ENCODE measurements at places on chromosomes 4 and X.

GRCh38 chrX:17635231-17635630 lies 102.1 kb upstream of the SCML1 start:
- DNase-seq = no peak

DNA sequence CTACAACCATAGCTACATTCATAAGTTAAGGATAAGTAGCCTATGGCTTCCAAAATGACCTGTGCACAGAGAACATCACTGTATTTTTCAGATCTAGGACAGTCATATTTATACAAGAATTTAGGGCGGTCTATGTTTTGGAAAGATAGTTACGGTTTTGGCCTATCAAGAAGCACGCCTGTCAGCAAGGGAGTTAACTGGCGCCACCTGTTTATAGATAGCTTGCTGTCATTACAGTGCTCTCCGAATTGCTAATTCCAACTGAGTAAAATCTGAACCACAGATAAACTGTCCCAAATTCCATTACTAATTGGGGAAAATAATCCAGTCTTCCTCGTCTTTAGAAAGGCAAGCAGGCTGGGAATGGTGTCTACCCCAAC lies 646 bp downstream of the ABCB7 start:
- no peak for DNase-seq

- DNase-seq = no peak
Observed at GRCh38 chrX:19639813-19640462, 124.6 kb upstream of the MAP3K15 start.

DNA sequence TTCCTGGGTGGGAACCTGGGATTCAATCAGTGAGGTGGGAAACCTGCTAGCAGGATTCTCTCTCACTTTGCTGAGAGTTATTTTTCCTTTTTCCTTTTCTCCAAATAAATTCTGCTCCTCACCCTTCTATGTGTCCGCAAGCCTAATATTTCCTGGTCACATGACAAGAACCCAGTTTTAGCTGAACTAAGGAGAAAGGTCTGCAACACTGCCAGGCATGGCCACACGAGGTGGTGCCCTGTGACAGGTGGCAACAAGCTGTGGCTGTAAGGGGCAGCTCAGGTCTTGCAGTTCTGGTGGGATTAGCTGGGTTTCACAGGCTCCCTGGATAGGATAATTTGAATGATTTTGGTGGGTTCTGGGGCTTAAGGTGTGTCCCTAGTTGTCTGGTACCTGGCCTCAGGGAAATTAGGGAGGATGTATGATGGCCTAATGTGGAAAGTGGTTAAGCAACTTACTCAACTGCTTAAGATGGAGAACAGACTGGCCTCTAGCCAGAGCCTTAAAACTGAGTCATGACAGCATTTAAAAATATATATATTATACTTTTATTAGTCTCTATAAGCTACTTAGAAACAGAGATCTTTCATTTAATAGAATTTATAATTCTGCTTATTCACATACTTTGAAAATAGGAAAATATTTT lies 215.0 kb downstream of the IL15 start:
- no peak for DNase-seq

GRCh38 chrX:43266487-43266886 lies 389.6 kb upstream of the MAOA start:
- no peak for DNase-seq

GRCh38 chr4:168421671-168422070 lies 58.6 kb downstream of the DDX60L start:
- no peak for DNase-seq

DNA sequence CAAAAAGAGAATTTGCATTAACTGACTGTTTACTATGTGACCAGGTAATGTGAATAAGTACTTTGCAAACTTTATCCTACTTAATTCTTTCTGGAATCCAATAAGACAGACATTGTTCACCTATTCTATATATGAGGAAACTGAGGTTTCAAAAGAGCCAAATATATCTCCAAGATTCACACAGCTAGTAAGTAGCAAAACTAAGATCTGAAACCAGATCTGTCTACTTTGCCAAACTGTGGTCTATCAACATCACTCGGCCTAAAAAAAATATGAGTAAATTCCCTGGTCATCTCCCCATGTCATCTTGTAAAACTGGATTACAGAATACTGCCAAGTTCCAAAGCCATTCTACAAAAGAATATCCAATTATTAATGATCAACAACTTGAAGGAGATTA lies 52.8 kb downstream of the ANAPC10 start:
- no peak for DNase-seq

DNA sequence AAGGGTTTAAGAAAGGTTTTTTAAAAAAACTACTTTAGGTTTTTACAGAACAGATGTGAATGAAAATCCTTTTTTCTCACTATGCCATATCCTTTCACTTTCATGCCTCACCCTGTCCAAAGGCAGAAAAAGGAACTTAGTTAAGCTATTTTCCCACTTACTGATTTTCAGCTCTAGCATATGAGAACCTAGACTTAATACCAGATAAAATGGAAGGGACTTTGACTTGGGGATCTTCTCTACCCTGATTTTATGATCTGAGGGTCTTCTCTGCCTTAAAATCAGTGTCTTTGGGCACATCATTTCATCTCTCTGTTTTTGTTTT lies 42.4 kb downstream of the FNIP2 start:
- no peak for DNase-seq

GRCh38 chr4:113248320-113248719 lies 198.9 kb downstream of the ANK2 start:
- DNase-seq = no peak

DNA sequence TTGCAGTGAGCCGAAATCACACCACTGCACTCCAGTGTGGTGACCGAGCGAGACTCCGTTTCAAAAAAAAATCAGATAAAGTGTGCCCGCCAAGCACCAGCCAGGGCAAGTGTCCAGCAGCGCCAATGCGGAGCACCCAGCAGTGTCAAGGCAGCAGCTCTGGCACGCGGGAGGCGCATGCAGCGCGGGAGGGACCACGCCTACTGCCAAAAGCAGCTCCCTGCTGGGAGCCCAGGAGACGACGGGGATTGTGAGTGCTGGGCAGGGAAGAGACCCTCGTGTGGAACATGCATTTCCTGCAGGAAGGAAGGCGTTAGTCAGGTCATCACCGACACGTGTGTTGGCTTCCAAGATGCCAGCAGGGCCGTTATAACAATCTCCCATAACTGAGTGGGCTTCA lies 10.4 kb downstream of the FAM53A start:
- DNase-seq = no peak

- no peak for DNase-seq
Observed at GRCh38 chr4:4941751-4942150, 77.5 kb downstream of the CYTL1 start.

GRCh38 chr4:126947536-126947935 lies 685.2 kb upstream of the INTU start:
- DNase-seq = no peak

DNA sequence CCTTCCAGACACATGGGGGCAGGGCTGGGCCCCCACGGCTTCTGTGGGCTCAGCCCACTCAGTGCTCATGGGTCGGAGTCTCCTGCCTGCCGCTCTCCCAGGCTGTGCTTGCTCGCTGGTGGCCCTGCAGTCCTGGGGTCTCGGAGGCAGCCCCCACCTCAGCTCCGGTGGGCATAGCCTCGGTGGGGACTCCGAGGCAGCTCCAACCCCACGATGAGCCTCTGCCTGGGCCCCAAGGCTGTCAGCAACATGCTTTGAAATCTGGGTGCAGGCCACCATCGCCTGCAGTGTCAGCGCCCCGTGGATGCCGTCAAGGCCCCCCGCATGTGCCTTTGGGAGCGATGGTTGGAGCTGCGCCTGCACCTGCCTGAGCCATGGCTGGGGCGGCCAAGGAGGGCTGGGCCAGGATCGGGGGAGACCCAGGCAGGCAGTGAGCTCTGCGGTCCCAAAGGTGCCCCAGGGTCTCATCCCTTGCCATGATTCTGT lies 30.2 kb upstream of the SPON2 start:
- no peak for DNase-seq

- DNase-seq = peak; percentile 11
Observed at GRCh38 chrX:39814391-39814790, 283.4 kb downstream of the BCOR start.

- DNase-seq = no peak
Observed at GRCh38 chr4:59339631-59340030, 1860.5 kb upstream of the ADGRL3 start.

- no peak for DNase-seq
Observed at GRCh38 chrX:149950681-149951080, 12.4 kb upstream of the EOLA2 start.

DNA sequence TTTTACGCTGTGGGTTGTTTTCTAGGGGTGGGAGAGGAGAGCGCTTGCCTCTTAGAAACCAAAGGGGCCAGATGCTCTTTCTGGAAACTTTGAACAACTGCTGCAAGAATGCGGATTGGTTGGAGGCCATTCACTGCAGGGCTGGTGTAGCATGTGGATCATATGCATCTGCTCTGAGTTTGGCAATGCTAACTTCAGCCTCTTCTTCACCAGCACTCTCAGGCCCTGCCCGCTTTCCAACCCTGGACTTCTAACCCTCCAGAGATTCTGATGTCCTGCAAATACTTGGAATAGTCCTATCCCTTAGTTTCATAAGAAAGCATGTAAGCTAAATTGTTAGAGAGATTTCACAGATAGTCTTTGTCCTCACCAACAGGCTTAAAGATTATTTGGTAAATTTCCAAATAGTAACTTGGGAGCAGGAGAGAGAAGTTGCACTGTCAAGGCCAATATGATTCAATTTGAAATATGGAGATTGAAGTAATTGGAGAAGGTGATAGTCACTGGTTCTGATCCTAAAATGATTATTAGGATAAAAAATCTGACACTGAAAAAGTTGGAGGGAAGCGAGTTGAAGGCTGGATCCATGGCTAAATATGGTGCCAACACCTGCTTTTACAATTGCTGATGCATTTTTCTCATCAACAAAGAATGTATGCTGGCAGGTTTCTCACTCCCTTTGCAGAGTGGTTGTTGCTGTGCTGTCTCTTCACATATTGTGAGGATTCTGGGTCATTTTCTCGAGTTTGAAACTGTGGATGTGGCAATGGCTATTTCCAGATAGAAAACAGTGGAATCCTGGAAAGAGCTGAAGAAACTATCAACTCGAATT lies 210.4 kb downstream of the PTTG2 start:
- no peak for DNase-seq

DNA sequence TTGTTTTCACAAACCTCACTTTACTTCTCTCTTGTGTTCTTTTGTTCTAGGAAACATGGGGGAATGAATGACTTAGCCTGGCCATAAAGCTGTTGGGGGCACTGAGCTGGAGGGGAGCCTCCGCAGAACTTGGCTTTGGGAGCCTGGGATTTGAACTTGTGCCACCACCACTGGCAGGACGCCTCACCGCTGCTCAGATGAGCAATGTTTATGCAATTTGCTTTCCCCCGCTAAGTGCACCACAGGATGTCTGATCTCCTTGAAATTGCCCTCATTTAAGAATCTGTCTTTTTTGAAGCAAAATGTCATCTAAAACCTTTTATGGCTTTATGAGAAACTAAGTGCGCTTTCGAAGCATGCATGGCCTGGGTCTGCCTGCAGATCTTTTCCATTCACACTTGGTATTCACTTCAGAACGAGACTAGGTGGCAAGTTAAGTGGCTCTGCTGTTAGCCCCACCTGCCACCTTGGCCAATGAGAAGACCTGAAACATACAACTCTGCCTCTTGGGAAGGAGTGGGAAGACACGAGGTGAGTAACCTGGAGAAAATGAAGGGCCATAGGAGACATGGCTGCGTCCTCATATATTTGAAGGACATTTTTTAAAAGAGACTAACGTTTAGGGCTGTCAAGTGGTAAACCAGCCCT lies 119.3 kb downstream of the LDB2 start:
- DNase-seq = no peak

DNA sequence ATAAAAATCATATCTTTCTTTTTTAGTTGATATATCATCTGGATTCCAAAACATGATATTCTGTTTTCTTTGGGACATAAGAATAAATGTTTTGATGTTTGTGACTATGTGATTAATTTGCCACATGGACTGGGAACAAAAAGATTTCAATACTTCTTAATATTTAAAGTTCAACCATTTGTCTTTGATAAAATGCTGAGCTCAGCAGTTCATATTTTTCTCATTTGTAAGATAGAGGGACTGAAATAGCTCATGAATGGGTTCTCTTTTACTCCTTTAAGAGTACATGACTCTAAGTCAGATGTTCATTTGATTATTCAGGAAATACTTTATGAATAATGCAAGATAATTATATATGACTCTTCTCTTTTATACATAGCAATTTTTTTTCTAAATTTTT lies 205.9 kb upstream of the FAM47A start:
- DNase-seq = no peak

GRCh38 chr4:139050446-139050845 lies 34.9 kb downstream of the NOCT start:
- DNase-seq = no peak

- no peak for DNase-seq
Observed at GRCh38 chr4:41545238-41545637, 7.3 kb downstream of the LIMCH1 start.

- no peak for DNase-seq
Observed at GRCh38 chr4:76803522-76803921, 94.4 kb downstream of the SOWAHB start.

GRCh38 chr4:26073886-26074560 lies 160.0 kb downstream of the SMIM20 start:
- DNase-seq = no peak

DNA sequence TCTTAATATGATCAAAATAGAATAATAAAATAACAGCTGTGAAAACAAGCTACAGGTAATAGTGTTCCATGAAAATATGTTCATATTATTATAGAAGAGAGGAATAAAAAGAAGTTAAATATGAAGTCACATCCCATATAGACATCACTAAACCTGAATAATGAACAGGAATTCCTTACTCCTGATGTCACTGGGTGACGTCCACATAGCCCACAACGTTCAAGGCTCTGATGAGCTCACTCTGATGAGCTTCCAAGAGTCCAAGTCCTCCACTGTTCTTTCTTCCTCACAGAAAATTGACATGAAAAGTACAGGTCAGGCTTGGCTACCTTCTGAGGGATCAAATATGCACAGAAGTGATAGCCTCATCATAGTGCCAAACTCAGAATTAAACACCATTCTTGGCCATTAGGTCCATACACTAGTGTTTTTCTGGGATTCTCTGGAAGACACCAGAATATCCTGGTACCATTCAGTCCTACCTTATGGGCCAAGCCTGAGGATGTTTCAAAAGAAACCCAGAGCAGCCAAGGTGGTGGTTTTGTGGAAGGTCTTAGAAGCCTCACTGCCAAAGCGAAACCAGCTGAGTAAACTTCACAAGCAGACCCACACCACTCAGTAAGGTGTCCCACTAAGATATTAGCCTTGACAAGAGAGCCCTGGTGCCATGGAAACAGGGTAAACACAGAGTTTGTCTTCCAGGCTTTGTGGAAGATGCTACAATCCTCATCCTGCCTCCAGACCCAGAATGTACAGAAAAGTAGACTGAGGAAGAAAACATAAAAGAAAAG lies 138.4 kb upstream of the HHIP start:
- no peak for DNase-seq

DNA sequence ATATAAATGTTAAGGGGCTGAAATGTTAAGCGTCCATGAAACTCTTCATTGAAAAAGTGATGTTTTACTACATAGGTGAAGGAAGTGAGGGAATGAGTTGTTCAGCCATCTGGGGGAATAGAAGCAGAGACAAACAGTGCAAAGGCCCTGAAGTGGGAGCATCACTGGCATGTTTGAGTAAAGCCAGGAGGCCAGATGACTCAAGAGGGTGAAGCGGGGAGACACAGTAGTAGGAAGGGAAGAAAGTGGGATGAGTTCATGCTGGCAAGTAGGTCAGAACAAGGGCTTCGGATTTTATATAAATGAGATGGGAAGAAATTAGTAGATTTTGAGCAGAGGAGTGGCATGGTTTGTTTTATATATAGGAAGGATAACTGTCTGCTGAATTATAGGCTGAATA lies 112.5 kb upstream of the MAP9 start:
- no peak for DNase-seq
